ENCODE measurements at places on chromosomes 4 and X.

- DNase-seq = no peak
Measured at GRCh38 chr4:34633241-34633640, 1611.1 kb downstream of the ARAP2 start.

DNA sequence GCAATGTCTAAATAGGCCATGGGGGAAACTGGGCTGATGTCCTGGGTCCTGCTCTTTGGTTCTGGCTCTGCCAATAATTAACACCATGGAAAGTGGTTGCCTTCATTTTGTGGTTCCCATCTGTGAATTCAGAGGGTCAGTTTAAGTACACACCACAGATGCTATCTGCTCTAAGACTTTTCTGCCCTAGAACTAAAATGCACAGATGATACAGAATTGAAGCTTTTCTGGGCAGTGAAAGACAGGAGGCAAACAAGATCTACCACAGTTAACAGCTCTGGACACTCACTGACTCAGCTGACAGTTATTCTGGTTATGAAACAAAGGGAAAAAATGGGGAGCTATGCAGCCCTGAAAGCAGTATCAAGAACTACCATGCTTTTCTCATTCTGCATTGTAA is 37.3 kb downstream of the APBB2 start:
- peak; percentile 70 for DNase-seq

DNA sequence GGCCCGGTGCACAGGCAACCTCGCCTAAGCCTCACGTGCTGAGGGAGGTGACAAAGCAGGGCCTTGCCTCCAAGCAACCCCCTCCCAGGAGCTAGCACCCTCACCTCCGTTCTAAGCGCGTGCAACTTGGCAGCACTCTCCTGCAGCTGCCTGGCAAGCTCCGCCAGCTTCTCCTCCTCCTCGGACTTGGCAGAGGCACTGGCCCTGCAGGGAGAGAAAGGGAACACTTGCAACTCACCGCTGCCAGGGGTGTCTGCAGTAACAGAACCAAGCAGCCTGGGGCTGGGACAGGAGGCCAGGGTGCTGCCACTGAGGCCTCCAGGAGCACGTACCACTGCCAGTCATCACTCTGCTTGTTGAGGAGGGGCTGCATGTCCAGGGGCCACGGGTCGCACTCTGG is 10.3 kb upstream of the TREX2 start:
- no peak for DNase-seq

GRCh38 chrX:123920105-123920785 is 41.3 kb upstream of the STAG2 start:
- DNase-seq = peak; percentile 47

DNA sequence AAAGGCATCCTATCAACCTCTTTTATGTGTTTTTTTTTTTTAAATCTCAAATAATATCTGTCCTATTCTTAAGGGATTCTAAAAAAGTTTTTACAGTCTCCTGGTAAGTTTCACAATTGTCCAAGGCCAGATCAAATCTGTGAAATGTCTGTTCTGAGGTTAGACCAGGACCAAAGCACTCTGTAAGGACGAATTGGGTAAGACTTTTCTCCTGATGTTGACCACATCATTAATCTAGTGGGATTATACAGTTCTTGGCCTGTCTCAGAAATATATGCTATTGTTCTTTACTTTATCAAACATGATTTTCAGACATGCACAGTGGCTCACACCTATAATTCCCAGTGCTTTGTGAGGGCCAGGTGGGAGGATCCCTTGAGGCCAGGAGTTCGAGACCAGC is 45.8 kb upstream of the TMEM131L start:
- no peak for DNase-seq

GRCh38 chr4:162360369-162361149 is 196.8 kb upstream of the FSTL5 start:
- no peak for DNase-seq

DNA sequence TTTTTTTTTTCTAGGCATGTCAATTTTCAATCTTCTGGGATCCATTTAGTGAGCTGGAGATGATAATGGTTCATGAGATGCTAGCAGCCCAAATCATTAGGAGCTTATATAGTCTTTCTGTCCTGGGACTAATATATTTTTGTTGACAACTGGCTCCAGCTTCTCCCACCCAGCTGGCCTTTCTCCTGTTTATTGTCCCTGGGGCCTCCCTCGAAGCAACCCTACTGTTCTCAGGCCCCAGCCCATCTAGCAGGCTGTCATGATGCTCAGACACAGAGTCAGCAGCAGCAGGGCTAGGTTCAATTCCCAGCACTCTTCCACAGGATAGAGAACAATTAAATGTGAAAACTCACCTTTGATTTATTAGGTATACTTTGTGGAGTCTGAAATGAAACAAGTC is 127.6 kb upstream of the MID1 start:
- no peak for DNase-seq

DNA sequence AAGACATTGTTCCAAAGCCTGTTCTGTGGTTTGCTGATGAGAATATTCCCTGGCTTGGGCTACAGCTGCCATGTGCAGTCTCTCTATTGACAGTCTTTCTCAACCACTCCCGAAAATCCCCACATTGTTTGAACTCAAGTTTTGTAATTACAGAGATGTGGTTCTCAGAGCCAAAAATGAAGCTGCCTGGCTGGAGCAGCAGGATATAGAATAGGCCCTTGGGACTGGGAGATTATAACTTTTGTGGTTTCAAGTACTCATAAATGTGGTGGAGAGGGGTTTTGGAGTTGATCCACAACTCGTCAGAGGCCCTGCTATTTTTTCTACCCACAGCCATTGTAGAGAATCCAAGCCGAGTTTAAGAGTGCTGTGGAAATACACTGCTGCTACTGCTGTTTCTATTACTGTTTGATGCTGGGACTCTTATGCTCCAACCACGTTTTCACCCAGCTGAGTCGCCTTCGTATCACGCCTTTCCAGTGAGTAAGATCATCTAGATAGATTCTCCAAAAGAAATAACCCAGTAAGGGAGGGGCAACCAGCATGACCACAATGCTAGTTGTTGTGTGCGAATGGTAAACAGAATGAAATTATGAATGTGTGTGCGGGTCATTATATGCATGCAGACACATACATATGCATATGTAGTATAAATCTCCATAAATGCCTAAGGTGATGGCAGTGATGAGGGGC is 57.1 kb upstream of the ATXN3L start:
- peak; percentile 79 for DNase-seq

- DNase-seq = no peak
Measured at GRCh38 chr4:87601361-87601760, 7.0 kb upstream of the DSPP start.

- DNase-seq = no peak
Measured at GRCh38 chrX:95318882-95319281, 1365.8 kb upstream of the DIAPH2 start.

- DNase-seq = no peak
Measured at GRCh38 chrX:101552714-101553113, 2.4 kb downstream of the ARMCX1 start.

GRCh38 chr4:86594559-86595425 is 677 bp downstream of the PTPN13 start:
- DNase-seq = peak; percentile 52

- no peak for DNase-seq
Measured at GRCh38 chr4:99848591-99849001, 32.0 kb downstream of the DAPP1 start.

DNA sequence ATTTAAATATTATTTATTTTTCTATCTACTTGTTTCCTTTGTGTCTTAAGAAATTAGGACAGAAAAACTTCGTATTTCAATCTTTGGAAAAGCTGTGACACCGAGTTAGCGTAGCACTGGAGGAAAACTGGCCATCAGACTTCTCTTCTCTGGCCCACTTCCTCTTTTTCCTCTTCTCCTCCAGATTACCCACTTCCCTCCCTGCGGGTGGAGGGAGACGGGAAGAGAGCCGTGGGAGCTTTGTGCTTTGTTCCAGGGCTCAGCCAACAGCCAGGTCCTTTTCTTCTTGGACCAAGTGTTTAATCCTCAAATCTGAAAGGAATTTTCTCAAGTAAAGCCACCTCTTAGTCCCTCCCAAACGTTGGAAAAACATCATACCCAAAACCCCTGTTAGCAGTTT is 29.7 kb downstream of the OFD1 start:
- DNase-seq = no peak

- DNase-seq = no peak
Measured at GRCh38 chr4:169202145-169202699, 68.5 kb downstream of the SH3RF1 start.

- no peak for DNase-seq
Measured at GRCh38 chr4:121789455-121789854, 11.7 kb upstream of the EXOSC9 start.

GRCh38 chr4:153518001-153518400 is 51.8 kb downstream of the TMEM131L start:
- DNase-seq = no peak

GRCh38 chr4:76614589-76614988 is 179.6 kb downstream of the SHROOM3 start:
- no peak for DNase-seq

DNA sequence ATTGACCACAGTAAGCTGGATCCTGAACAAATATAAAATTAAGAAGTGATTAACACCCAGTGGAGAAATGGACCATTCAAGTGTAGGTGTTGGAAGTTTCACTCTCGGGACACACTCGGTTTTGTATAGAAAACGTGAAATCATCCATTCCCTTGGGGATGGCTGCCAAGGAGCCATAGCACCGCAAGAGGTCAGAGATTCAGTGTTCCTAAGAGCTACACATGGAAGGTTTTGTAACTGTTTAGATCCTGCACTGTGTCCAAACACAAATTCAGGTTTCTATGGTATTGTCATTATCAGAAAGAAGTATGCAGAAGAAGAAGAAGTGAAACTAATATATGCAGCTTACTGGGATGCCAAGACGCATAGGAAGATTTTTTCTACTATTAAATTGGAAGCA is 281.0 kb downstream of the LDB2 start:
- no peak for DNase-seq

- no peak for DNase-seq
Measured at GRCh38 chr4:182923366-182923765, 6.2 kb upstream of the DCTD start.
